SW 1271 (cell line): ENCODE measurements at places on chromosomes 1 and 21.
A peak's percentile ranks its signal among the peaks of the same experiment; 100 is the strongest.

GRCh38 chr1:21921100-21921875 is 15.8 kb downstream of the HSPG2 start:
- no peak for DNase-seq

GRCh38 chr1:38152351-38153065 is 105.9 kb upstream of the POU3F1 start:
- DNase-seq, result no peak

DNA sequence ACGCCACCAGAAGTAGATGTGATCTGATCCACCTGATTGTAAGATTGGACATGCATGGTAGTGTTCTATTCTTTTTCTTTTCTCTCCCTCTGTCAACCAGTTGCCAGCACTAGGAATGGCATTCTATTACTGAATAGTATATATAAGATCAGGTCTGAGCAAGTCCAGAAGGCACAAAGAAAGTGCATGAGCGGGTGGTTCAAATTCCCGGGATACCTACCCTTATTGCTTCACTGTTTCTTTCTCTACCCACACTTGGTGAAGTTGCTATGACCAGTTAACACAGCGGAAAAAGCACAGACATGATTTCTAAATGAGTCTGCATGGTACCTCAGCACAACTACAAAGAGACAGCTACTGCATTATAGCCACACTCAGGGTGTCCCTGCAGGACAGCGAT is 64.0 kb downstream of the SLC9A1 start:
- no peak for DNase-seq

DNA sequence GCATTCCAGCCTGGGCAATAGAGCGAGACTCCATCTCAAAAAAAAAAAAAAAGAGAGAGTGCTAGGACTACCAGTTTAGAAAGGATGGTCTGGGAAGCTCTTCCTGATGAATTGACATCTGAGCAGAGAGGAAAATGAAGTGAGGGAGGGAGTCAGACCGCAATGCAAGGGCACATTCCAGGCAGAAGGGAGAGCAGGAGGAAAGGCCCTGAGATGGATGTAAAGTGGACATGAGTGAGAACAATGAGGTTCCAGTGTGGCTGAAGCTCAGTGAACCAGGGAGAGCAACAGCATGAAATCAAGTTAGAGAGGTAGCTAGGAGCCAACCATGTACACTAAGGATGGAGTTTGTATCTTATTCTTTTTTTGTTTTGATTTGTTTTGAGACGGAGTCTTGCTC is 55.9 kb upstream of the SPOCD1 start:
- no peak for DNase-seq

- no peak for DNase-seq
These were observed 96.5 kb downstream of the GREM2 start for GRCh38 chr1:240515505-240515904.

GRCh38 chr1:66348776-66349175 is 185.2 kb upstream of the SGIP1 start:
- no peak for DNase-seq

GRCh38 chr1:17551755-17552234 is 12.3 kb downstream of the ARHGEF10L start:
- no peak for DNase-seq

GRCh38 chr21:17427157-17427556 is 85.7 kb upstream of the CXADR start:
- no peak for DNase-seq

DNA sequence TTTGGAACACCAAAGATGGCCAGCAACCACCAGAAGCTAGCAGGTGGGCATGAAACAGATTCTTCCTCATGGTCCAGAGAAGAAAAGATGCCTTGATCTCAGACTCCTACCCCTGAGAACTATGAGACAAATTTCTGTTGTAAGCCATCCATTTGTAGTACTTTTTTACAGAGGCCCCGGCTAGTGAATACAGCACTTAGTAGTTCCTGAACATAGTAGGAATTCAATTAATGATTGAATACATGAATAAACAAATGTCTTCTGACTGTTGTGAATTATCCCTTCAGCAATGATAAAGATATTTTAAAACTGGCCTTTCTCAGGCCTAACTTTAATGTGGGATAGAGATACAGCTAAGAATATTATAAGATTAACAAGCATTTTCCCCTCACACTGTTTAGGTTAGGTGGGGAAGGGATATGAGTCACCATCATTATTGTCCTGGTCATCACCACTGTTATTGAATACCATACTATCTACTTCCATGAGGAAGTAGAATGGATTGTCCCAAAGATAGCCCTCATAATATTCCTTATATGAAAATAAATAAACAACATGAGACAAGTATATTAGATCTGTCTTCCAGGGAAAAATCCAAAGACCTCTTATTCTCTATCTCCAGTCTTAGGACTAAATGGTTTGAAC is 51.4 kb downstream of the ADCY10 start:
- DNase-seq, result no peak

GRCh38 chr1:111541721-111542120 is 38.3 kb upstream of the ADORA3 start:
- no peak for DNase-seq

DNA sequence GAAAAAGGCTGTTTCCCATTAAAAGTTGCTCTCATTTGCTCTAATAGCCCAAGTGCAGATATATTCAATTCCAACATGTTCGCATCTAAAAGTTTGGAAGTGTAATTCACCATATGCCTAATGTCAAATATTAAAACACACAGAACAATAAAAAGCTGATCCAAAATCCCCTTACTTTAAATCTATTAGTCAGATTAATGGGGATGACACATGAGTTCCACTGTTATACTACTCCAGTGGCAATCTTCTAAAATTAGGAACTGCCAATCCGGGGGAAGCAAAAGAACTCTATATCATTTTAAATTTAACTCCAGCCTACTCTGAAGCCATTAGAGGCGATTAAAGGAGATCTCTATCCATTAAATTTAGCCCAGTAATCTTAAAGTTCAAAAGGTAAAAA is 317.1 kb downstream of the NTNG1 start:
- no peak for DNase-seq

GRCh38 chr1:10716840-10717239 is 79.6 kb downstream of the CASZ1 start:
- no peak for DNase-seq

- peak; percentile 21 for DNase-seq
These were observed at the start of gene SLC19A1 for GRCh38 chr21:45542242-45542666. Gene SLC19A1 (minus strand): TSS chr21:45542440. CDS start chr21:45537959, 4,481 bp downstream.

GRCh38 chr1:112027696-112028095 is 38.2 kb upstream of the KCND3 start:
- DNase-seq, result no peak

DNA sequence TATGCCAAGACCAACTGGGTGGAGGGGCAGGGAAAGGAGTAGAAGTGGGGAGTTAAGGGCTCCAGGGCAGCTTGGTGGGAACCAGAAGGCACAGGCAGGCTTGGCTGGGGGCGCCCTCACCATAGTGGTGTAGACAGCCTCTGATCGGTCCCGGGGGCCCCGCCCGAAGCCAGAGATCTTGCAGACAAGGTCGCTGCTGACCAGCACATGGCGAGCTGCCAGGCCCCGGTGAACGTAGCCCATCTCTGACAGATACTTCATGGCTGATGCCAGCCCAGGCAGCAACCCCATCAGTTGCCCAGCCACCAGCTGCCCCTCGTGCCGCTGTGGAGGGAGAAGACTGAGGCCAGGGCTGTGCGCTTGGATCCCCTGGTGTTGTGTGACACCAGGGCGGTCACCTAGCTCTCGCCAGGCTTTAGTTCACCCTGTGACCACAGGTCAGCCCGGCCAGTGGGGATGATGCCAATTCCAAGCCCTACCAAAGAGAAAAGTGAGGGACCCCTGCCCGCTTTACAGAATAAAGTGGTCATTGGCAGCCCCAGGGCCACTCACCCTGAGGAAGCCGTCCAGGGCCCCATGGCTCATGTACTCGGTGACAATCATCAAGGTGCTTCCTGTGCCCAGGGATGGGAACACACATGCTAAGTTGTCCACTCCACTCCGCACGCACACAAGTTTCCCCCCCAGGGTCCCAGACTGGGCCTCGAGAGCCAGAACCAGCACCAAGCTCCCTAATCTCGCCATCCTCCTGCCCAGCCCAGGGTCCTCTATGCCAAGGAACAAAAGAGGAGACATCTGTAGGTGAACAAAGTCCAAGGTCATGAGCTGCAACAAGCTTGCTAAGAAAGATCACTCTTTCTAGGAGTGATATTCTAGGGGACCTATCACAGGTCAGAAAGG is 28.2 kb downstream of the CDCA8 start:
- no peak for DNase-seq

- DNase-seq, result no peak
These were observed 60.3 kb upstream of the JUN start for GRCh38 chr1:58844176-58844575.
